ENCODE measurements at places on chromosomes 5 and 9.

DNA sequence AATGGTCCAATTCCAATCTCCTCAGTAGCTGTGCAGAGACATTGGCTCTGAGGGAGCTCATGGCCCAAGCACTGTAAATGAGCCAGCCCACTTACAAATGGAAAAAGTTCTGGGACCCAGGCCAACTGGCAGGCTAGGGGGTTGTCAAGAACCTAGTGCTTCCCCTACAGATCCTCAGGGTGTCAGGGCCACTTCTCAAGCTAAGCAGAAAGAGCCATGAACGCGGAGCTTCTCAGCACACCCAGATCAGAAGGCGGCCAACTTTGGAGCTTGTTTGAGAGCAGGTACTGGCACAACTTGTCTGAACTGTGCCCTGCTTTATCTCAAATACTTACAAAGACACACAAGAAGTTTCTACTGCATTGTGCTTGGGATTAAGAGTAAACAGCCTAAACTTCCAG is 17.5 kb downstream of the TLE1 start:
- DNase-seq = no peak

- DNase-seq = no peak
Observed at GRCh38 chr5:168948746-168949145, 352.2 kb downstream of the SLIT3 start.

- DNase-seq = no peak
Observed at GRCh38 chr5:35794684-35795375, 61.9 kb upstream of the IL7R start.

GRCh38 chr5:151555760-151556576 is 35.2 kb downstream of the FAT2 start:
- DNase-seq = no peak

- no peak for DNase-seq
Observed at GRCh38 chr5:72337159-72337558, 17.0 kb downstream of the PTCD2 start.

- DNase-seq = no peak
Observed at GRCh38 chr9:94900222-94901018, 173.9 kb downstream of the AOPEP start.

DNA sequence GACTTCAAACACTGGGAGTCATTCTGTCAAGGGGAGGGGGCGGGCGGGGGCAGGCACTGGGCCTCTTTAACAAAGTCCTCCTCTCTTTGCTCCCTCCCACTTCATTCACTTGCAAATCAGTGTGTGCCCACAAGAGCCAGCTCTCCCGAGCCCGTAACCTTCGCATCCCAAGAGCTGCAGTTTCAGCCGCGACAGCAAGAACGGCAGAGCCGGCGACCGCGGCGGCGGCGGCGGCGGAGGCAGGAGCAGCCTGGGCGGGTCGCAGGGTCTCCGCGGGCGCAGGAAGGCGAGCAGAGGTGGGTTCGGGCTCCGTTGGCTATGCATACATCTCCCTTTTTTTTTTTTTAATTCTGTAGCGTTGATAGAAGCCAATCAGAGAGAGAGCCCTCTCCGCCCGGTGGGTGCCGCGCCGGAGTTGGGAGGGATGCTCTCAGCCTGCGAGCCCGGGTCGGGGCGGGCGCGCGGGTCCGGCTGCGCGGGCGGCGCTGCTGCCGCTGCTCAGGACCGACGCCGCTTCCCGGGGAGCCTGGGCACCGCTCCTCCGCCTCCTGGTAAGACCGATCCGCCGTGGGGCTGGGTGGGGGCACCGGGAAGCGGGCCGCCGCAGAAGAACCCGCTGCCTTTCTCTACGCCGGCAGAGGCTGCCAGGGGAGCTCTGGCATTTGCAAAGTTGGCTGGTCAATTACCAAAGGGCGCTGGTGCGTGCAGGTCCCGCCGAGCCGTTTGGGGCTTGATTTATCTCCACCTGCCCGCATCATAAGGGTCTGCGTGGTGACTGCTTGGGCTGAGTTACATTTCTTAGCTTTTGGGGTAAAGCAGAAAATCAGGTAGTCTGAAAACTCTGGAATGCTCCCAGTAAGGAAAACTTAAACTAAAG is at the start of gene CDH6:
Gene CDH6, plus strand, starts transcription at position 96 of the 877 bp plus-strand sequence. CDS start 73,788 bp downstream, outside the sequence.
- no peak for DNase-seq

DNA sequence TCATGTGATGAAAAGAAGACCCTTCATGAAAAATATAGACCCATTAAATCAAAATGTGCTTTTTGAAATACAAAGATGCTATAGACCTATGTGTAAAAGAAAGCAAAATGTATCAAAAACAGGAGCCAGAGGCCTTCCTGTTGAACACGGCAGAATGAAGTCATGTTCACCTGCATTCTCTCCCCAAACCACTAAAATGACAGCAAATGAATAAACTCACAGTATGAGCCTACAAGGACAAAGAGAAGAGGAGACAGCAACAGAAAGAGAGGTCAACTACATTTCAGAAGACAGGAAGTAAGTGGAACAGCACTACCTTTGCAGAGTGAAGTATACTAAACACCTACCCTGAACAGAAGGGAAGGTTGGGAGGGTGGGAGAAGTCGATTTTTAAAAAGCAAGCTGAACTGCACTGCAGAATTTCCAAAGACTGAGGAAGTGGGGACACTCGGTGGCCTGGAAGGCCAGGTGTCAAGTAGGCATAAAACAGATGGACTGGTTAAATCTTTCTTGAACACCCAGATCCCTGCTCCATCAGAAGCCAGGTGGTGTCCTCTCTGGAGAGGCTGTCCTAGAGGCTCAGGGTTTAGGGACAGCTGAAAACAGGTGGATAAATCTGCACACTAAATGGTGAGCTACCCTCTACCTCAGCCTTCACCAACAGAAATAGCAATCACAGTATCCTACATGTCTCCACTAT is 48.9 kb downstream of the MED27 start:
- DNase-seq = no peak

GRCh38 chr9:123952641-123953495 is 22.9 kb upstream of the DENND1A start:
- no peak for DNase-seq

DNA sequence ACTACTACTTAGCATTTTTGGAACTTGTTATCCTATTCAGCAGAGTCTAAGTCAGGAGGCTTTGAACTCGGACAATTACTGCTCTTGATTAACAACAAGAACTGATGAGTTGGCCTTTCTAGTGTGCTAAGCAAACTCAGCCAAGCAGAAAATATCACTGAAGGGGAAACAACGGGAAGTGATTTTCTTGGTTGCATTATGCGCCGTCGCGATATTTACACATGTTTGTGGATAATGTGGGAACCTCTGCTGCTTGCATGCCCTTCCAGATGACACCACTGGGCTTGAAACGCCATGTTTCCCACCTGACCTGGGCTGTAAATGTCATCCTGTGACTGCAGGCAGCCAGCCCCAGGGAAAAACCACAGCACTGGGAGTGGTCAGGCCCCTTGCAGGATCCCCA is 205.5 kb downstream of the PAX5 start:
- DNase-seq = no peak

DNA sequence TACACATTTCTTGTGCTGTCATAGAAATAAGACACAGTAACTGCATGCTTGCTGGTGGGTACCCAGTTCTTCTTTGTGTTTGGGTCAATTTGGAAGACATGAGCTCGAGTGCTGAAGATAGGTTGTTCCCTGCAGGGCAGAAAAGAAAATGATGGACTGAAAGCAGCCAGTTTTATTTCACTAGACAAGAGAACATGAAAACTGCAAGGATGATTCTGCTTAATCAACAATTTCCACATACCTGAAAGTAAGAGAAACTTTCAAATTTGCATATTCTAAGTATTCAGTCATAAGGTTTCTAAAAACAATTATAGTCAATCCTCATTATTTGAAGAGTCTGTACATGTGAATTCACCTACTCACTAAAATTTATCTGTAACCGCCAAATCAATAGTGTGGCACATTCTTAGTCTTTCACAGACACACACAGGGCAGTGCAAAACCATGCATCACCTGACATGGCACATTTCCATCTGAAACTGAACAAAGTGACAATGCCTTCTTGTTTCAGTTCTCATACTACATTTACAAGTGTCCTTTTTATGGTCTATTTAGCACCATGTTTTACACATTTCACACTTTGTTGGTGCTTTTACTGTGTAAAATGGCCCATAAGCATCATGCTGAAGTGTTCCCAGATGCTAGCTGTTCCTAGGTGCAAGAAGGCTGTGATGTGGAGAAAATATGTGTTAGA is 56.9 kb downstream of the HOMER1 start:
- no peak for DNase-seq

- DNase-seq = no peak
Observed at GRCh38 chr9:129617167-129617566, 3.7 kb downstream of the C9orf50 start.

DNA sequence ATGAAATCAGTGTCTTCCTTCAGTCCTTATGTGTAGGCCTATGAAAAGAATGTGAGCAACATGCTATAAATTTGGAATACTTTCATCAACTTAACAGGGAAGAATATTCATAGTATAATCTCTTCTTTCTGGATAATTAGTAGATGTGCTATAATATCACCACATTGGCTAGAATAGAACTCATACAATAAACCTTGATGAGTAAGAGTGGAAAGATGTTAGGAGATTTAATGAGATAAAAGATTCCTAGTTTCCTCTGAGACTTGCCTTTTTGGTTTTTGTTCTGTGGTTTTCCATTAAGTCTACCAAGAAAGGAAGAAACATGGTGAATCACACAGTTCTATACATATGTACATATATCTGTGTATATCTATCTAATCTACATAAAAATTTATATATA is 301.8 kb upstream of the PRR16 start:
- DNase-seq = no peak

DNA sequence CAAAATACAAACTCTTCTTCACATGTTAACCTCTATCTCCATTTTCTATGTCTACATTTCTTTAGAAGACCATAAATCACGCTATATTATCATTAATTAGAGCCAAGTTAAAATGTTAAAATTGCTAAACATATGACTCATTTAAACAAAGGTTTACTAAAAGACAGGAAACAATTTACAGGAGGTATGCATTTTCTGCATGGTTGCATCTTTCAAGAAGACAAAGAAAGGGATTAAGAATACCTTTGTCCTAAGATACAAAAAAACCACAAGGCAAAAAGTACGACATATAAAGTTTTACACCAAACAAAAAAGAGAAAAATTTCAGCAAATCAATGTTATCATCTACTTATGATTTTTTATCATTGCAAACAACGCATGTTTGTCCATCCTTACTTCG is 324.4 kb downstream of the PDE4D start:
- DNase-seq = no peak

- no peak for DNase-seq
Observed at GRCh38 chr9:33372900-33373299, 29.5 kb downstream of the AQP7 start.

DNA sequence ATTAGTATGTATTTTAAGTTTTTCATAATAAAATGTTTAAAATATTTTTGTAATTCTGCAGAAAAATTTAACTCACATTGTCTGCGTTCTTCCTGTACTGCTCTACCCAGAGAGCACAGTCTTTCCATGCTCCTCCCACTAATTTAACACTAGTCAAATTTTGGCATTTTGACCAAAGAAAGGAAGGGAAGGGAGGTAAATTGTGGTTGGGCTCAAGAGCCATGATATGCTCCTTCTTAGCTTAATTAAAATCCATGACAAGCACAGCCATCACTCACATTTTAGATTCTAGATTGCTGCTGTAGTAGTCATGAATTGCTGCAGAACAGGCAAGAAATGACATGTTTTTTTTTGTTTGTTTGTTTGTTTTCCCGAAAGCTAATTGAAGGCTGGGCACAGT is 98.4 kb downstream of the NLN start:
- no peak for DNase-seq

GRCh38 chr5:175215906-175216305 is 228.1 kb downstream of the DRD1 start:
- DNase-seq = no peak

- no peak for DNase-seq
Observed at GRCh38 chr9:38018958-38019602, 49.9 kb downstream of the SHB start.

GRCh38 chr5:141506381-141507155 is 17.7 kb downstream of the PCDHGC5 start:
- no peak for DNase-seq

GRCh38 chr5:51378448-51379330 is 4.6 kb upstream of the ISL1 start:
- no peak for DNase-seq

- DNase-seq = no peak
Observed at GRCh38 chr5:67289763-67290521, 93.3 kb upstream of the CD180 start.

- peak; percentile 18 for DNase-seq
Observed at GRCh38 chr9:133683586-133684120, 47.5 kb downstream of the DBH start.

- DNase-seq = no peak
Observed at GRCh38 chr5:139381837-139382761, 998 bp downstream of the SLC23A1 start.

GRCh38 chr5:74262544-74263207 is 377.9 kb downstream of the ENC1 start:
- DNase-seq = no peak

GRCh38 chr5:87541033-87541432 is 128.3 kb upstream of the CCNH start:
- DNase-seq = no peak

DNA sequence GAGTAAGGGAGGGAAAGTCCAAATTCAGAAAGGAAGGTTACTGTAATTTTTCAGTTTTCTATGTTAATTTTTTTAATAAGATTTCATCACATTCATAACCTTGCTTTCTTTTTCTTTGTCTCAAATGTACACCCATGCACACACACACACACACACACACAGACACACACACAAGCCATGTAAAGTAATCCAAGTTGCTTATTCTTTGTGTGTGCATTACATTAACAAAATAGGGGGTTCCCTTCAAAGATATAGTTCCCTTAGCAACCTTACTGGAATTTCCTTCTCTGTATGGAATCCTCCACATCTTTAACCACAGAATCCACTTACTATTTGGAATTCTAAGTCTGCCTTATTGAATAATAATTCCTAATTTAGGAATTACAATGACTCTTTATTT is 32.7 kb downstream of the ZNF366 start:
- no peak for DNase-seq

DNA sequence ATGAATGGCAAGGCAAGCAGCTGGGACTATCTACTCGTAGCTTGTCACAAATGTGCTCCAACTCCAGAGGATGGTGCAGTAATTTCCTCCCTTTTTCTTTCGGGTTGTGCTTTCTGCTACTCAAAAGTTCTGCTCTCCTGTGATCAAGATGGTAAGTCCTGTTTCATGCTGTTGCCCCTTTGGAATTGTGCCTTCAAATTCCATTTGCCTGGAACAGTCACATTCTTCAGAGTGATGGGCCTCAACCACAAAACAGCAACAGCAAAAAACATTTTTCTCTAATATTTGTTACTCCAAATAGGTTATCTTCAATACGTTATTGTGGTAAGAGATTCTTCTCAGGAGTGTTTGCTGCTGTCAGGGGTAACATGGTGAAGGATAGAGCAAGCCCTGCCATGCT is 209.3 kb downstream of the PALM2AKAP2 start:
- no peak for DNase-seq

GRCh38 chr5:50564558-50564957 is 101.9 kb upstream of the PARP8 start:
- no peak for DNase-seq

GRCh38 chr5:74378464-74378863 is 262.1 kb downstream of the ENC1 start:
- DNase-seq = no peak
